ENCODE measurements at places on chromosomes 13 and 19.

DNA sequence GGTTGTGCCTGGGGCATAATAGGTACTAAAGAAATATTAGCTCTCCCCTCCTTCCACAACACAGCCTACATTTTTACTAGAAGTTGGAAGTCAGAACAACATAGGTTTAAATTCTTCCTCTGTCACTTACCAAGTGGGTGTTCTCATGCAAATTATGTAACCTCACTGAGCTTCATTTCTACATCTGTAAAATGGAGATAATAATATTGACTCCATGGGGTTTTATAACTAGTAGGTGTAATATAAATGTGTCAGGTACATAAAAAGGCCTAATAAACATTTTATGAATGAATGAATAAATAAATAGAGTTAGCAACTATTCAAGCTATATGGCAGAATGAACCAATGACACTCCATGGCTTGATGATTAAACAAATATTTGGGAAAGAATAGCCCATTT is 27.1 kb upstream of the SERP2 start:
- no peak for DNase-seq

GRCh38 chr19:32555786-32556185 is 25.2 kb upstream of the PDCD5 start:
- DNase-seq, result no peak

- DNase-seq, result peak; percentile 74
These were observed at the start of gene ZNF266 for GRCh38 chr19:9435279-9436268. Gene ZNF266 (minus strand): TSS chr19:9435573. CDS start chr19:9420089, 15,484 bp downstream.

GRCh38 chr13:99955747-99956472 is 15.7 kb downstream of the ZIC5 start:
- no peak for DNase-seq

DNA sequence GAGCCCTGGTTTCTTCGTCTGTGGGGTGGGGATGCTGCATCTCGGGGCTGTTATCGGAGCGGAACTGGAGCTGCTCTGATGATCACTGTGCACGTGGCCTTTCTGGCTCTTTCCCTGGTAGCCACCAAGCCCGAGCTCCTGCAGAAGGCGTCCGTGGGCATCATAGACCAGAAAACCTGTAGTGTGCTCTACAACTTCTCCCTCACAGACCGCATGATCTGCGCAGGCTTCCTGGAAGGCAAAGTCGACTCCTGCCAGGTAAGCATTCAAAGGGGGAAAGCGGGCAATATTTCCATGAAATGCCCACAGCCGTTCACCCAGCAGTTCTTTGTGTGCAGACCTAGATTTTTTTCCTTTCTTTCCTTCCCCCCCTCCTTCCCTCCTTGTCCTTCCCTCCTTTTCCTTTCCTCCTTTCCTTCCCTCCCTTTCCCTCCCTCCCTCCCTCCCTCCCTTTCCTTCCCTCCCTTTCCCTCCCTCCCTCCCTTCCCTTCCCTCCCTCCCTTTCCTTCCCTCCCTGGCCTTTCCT is 9.4 kb downstream of the TIMM13 start:
- no peak for DNase-seq
